Kidney tubule cell (primary cell): ENCODE measurements at places on chromosomes 7 and 10.
A peak's percentile ranks its signal among the peaks of the same experiment; 100 is the strongest.

DNA sequence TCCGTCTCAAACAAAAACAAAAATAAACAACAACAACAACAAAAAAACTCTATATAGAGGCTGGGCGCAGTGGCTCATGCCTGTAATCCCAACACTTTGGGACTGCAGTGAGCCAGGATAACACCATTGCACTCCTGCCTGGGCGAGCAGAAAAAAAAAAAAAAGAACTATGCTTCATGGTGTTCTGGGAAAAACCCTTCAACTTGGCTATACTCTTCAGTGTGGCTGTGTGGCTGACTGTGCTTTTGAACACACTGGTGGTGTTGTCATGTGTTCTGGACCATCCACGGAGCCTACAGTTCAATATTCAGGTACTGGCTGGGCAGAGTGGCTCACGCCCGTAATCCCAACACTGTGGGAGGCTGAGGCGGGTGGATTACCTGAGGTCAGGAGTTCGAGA is 26.5 kb downstream of the SNX8 start:
- no peak for DNase-seq

DNA sequence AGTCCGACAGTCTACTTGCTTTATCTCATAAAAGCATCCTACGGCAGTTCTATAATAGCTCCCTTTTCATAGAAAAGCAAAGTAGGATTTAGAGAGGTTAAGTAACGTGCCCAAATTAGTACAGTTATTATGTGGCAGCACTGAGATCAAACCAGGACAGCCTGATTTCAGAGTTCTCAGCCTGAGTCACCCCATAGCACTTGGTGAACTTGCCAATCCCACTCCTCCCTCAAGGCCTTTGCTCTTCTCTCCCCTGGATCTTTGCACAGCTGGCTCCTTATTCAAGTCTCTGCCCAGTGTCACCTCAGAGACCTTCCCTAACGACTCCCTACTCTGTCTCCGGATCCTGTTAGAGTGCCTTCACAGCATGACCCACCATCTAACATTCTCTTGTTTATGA is 438.0 kb upstream of the NFE2L3 start:
- no peak for DNase-seq

- no peak for DNase-seq
Measured at GRCh38 chr7:139749545-139749944, 28.3 kb downstream of the HIPK2 start.

DNA sequence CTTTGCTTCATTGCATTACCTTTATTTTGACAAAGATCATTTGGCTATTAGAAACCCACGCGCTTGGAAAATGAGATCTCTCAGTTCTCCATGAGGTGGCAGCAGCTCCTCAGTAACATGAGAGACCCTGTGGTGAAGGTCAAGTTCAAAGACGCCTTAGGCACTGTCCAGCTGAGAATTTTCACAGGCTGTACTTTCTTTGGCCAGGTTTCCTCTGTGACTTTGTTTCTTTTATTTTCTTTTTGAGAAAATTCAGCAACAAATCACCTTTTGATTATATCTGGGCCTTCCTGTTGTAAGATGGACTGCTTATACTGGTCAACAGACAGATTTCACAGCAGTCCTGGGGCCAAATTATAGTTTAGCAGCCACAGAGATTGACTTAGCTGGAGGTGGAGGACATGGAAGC is 54.5 kb downstream of the RAB18 start:
- peak; percentile 64 for DNase-seq

GRCh38 chr10:124619802-124620490 is 124.2 kb downstream of the FAM53B start:
- no peak for DNase-seq

DNA sequence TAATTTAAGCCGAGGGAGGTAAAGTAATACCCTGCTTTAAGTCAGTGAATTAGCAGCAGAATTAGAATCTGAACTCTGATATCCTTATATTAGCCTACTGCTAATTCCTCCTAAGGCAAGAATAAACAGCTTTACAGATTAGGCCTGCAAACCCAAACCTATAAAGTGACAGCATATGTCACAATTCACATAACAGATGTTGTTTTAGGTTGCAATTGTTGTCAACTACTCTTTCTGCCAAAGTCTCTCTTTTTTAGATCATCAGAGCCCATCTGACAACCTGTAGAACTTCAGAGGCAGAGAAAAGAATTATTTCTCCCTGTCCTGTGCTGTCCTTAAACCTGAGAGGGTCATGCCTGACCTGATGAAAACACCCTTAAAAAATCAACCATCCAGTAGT is 167.2 kb downstream of the PRKG1 start:
- no peak for DNase-seq

DNA sequence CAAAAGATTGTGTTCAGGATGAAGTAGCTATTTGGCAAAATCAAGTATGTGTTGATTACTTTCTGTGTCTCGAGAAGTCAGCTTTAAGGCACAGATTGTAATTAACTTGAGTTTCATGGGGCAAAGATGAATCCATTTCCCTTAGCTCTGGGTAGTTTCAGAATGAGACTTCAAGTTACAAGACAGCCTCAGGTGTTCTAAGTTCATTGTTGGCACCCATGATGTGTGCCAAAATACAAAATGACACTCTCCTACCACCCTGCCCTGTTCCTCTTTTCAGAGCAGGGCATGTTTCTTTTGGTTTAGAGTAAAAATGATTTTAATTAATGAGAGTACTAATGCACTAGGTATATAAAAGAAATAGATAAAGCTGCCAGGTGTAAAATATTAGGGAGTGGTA is 797.6 kb upstream of the POT1 start:
- DNase-seq = no peak

DNA sequence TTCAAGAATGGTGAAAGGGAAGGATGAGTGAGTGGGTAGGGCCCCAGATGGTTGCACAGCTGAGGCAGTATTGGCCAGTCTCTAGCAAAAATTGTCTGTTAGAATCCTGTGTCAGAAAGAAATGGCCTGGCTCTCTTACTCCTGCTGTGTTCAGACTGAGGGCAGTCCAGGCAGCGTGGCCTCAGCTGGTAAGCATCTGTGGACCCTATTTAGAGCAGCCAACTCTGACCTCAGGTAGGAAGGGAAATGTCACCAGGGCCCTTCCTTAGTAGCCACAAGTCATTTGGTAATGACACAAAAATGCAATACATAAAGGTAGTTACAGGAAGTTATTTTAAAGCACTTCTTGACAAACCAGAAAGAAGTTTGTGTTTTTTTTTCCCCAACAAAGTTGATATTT is 1194.7 kb downstream of the CNTNAP2 start:
- no peak for DNase-seq

GRCh38 chr7:17289074-17289645 is 9.3 kb upstream of the AHR start:
- no peak for DNase-seq

GRCh38 chr10:36681751-36682632 is 443.4 kb upstream of the ANKRD30A start:
- peak; percentile 29 for DNase-seq

DNA sequence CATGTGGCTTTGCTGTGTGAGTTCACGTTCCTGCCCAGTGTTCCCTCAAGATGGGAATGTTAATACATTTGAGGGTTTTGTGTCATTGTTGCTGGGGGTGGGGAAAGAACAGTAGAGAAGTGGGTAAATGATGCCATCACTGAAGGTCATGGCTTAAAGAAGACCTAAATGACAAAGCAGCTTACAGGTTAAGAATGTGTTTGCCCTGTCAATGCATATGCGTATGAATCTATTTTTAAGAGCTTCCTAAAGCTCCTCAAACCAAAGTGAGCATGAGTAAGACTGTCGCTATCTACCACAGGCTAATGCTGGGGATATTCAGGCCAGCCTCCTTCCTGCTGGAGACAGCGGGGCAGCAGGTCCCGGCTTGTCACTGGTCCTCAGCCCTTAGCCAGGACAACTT is 162.9 kb downstream of the CREB5 start:
- DNase-seq = peak; percentile 68

DNA sequence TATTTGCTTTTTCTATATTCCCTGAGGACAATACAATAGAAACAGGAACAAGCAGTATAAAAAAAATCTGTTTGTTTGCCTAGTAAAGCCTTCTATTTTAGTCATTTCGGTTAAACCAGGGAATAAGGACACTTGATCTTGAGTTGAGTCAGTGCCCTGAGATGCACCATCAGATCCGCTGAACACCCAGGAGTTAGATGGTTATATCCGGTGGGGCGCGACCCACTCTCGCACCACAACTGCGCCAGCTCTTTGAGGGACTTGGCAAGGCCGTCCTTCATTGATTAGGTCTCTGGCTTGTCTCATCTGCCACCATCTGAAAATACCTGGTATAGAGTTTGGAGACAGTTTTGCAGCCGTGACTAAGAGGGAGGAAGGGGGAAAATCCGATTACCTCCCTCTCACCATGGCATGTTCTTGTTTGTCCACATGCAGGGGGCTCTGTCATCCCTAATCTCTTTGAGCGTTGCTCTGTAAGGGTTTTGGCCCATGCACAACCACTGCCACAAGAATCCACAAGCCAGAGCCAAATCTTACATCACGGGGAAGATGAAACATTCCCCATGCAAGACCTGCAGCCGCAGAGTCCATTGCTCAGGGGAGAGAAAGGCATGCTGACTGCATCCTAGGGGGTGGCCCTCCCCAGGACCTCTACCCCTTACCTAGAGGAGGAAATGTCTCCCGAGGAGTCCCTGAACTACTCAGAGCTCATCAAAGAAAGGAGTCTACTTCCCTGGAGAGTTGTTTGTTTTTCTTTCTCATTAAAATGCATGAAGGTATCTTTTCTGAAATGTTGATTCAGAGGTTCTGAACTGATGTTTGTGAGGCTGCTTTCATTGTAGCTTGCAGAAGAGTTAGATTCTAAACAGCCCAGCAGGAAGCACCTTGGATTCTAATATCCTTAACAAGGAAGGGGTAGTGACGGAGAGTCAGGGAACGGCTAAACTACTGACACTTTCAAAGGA is 101.6 kb upstream of the FAM171A1 start:
- no peak for DNase-seq

GRCh38 chr7:34787586-34787985 is 129.6 kb downstream of the NPSR1 start:
- no peak for DNase-seq

DNA sequence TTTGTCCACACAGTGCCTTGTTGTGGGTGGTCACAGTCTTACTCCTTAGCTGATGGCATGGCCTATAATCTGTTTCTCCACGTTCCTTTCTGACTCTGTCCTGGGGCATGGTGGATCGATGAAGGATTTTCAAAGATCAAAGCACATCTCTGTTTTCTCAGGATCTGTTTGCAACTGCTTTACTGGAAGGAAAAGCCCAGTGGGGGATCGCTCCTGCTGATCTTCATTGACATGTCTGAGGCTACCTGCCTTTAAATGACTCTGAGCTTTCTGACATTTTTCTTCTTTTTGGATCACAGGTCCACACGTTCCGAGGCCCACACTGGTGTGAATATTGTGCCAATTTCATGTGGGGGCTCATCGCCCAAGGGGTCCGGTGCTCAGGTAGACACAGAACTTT is 68.0 kb upstream of the PRR15 start:
- no peak for DNase-seq

DNA sequence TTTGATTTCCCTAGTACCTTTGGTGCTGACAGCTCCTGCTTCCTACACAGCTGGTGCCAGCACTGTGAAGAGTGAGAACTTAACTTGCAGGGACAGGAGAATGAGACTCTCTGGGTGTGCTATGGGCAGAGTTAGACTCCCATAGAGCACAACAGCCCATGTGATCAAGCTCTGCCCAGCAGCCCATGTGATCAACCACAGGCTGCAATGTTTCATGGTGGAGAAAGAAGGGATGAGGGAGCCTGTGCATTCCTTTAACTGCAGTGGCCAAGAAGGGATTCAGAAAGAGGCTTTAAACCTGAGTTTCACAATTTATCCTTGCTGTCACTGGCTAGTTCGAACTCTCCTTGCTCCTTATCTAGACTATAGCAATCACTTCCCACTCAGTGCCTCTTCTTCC is 10.0 kb upstream of the MEST start:
- DNase-seq = peak; percentile 3

GRCh38 chr7:28207486-28208158 is 27.0 kb upstream of the JAZF1 start:
- DNase-seq = peak; percentile 62

GRCh38 chr10:74067373-74068352 is 69.7 kb downstream of the VCL start:
- no peak for DNase-seq

DNA sequence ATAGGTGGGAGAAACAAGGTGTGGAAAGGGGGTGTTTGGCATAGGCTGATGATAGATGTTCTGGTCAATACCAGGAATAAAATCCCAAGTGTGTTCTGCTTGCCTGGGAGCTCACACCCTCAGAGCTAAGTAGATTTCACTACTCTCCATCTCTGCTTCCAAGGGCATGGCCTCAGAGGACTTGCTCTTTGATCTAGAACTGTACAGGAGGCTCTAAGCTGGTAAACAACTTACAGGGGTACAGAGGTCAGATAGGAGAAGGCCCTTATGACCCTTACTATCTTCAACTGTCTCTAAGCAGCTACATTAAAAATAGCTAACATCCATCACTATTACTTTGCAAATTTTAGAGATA is 221.5 kb upstream of the KLF14 start:
- DNase-seq = no peak

DNA sequence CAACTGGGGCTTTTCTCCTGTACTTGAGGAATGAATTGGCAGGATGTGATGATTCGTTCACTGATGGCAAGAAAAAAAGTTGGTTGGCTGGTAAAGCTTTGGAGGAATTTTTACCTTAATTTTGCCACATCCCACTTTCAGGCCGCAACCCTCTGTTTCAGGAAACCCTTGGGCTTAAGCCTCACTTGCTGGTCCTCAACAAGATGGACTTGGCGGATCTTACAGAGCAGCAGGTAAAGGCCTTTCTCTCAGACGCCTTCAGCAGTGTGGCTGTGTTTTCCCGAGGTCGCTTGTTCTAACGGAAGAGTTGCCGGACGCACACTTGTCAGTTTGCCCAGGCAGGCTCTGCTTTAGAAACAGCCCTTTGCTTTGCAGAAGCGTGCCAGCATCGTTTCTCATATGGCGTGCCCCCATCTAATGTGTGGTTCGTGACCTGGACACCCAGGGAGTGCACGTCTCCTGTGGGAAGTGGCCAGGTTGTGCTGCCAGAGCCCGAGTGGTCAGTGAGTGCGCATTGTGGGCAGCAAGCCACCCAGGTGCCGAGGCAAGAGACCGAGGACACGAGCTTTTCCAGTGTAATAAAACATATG is 2.2 kb downstream of the MTG1 start:
- peak; percentile 37 for DNase-seq

GRCh38 chr7:148921806-148922205 is 37.7 kb upstream of the EZH2 start:
- no peak for DNase-seq
